ENCODE measurements at places on chromosomes 2 and 18.

DNA sequence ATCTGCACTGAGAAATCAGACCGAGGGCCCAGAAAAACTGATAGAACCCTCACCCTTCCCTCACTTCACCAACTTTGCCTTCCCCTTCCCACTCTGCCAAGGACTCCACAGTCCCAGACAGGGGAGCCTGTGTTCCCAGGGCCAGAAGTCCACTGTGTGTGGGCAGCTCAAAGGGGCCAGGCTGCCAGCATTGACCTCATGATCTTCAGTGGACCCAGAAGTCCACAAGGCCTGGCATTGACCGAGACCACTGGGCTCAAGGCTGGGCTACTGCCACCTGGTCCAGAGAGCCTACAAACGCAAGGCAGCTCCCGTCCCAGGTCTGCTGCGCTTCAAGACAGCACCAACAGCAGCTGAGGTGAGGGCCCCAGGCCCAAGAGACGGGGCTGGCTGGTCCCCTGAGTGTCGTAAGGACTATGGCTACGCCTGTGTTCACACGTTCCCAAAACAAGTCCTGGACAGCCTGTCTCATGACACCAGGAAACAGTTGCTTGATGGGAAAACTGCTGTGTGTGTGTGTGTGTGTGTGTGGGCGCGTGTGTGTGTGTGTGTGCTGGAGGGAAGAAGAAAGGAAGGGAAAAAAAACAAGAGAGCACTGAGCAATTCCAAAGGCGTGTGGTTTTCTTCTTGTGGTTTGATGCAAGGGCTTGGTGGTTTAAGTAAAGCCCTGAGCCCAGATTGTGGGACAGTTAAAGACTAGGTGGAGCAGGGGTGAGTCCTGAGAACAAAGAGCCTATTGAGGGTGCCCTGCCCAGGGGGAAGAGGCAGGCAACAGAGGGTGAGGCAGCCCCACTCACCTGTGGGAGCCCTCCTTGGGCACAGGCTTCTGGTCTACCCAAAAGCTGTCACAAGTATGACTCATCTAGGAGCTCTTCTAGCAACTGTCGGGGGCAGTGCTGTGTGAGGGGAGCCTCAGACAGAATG lies 46.6 kb upstream of the ZBTB7C start:
- no peak for DNase-seq

GRCh38 chr18:46578987-46579386 lies 78.0 kb downstream of the LOXHD1 start:
- DNase-seq: no peak

GRCh38 chr2:3298191-3298590 lies 79.4 kb downstream of the EIPR1 start:
- no peak for DNase-seq

- peak; percentile 22 for DNase-seq
Measured at GRCh38 chr2:28751956-28752630, 463 bp downstream of the PPP1CB start.

GRCh38 chr2:234178330-234179030 lies 128.0 kb downstream of the SPP2 start:
- DNase-seq: no peak

DNA sequence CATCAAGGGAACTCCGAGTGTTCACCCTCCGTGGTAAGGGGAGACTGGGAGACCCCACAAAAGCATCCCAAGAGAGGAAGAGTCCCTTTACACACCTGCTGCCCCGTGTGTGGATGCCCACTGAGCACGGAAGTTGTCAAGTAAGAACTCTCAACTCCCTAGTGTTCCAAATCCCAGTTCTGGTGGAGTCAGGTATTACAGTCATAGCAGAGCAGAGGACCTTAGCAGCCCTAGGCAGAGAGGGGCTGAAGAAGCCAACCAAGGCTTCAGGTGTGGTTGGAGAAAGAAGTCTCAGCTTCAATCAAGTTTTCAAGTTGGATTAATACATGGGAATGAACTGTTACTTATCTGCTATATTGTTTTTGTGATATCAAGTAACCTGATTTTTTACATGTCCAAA lies 512.5 kb downstream of the RNF144A start:
- DNase-seq: no peak

GRCh38 chr2:68885811-68886075 lies 14.5 kb upstream of the BMP10 start:
- no peak for DNase-seq

DNA sequence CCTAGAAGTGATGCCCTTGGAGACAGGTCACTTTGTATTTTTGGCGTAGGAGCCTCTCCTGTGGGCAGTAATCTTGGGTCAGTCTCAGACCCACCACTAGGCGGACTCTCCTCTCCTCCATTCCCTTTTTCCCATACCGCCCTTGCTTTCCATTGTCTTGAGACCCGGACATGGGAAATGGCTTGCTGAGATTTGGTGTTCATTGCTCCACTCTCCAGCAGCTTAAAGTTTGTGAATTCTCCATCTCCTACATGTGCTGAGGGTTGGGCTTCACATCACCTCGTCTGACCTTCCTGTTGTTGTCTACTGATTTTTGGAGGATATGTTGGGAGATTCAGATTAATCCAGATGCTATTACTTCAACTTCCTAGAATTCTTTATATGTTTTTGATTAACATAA lies 159.2 kb upstream of the RAB12 start:
- no peak for DNase-seq

DNA sequence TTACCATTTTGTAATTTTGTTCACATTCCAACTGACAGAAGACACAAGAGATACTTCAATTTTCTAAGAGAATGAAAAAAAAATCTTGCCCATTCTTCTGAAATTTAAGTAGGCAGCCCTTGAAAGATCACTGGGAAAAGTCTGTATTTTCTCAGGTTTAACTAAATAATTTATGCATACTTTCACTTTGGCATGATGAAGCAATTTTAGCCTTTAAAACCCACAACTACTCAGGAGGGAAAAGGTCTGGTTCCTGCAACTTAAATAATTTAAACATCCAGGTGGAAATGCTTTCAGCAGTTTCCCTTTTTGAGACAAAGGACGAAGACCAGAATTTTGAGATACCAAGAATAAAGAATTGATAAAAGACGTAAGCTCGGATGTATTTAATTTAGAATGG lies 61.4 kb downstream of the ZEB2 start:
- DNase-seq: no peak

GRCh38 chr2:84748341-84748740 lies 132.5 kb downstream of the TRABD2A start:
- no peak for DNase-seq

- DNase-seq: no peak
Measured at GRCh38 chr2:236694146-236694888, 124.7 kb downstream of the ACKR3 start.

DNA sequence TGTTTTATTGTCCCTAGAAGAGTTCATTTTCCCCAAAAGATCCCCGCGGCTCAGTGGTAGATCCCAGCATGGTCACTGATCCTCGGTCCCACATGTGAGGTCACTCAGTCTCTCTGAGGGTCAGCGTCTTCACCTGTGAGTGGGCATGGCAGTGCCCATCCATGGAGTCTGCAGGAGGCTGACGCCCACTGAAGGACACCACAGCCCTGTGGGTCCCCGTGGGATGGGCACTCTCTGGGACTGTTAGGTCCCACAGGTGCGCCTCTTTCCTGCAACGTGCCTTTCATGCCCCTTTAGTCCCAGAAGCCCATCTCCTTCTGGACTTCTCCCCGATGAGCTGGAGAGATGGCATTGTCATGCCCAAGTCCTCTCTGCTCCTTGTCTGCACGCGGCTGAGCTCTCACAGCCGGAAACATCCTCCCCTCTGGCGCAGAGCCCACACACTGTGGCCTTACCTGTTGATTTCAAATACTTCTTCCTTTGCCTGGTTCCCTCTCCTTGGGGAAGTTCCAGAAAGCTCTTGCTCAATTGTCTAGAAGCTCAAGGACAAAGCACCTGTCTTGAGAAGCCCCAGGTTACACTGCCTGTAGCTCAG lies 75.9 kb downstream of the PTGR3 start:
- no peak for DNase-seq

GRCh38 chr18:74976331-74976909 lies 232.5 kb downstream of the PTGR3 start:
- no peak for DNase-seq

DNA sequence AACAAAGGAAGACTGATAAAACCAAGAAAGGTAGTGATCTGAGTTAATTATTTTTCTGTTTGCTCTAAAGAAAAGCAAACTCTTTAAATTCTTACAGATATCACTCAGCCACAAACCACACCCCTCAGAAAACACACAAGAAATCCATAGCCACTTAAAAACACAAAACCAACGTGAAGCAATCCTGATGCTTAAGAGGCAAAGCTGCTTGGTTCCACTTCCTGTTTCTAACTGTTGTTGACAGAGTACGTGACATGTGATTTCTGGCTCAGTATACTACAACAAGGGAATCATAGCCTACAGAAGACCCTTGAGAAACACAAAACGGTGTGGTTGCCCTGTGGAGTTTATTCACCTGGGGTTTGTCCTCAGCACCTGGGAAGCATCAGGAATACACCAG lies 240.9 kb upstream of the APCDD1 start:
- DNase-seq: no peak

DNA sequence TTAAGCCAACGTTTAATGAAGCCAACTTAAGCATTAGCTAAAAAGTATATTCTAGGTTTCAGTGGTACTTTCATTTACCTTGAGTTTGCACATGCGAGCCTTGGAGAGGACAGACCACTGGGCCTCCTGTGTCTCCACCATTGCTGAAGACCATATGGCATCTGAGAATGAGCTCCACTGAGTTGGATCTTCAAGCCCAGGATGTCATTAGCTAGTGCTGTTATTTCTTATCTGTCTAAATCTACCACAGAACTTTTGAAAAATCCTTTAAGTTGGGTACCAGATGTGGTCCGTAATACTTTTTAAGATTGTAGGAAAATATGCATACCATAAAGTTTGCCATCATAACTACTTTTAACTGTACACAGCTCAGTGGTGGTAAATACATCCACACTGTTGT lies 161.8 kb downstream of the NCK2 start:
- DNase-seq: no peak

GRCh38 chr2:19757586-19757985 lies 144.2 kb downstream of the TTC32 start:
- DNase-seq: no peak

DNA sequence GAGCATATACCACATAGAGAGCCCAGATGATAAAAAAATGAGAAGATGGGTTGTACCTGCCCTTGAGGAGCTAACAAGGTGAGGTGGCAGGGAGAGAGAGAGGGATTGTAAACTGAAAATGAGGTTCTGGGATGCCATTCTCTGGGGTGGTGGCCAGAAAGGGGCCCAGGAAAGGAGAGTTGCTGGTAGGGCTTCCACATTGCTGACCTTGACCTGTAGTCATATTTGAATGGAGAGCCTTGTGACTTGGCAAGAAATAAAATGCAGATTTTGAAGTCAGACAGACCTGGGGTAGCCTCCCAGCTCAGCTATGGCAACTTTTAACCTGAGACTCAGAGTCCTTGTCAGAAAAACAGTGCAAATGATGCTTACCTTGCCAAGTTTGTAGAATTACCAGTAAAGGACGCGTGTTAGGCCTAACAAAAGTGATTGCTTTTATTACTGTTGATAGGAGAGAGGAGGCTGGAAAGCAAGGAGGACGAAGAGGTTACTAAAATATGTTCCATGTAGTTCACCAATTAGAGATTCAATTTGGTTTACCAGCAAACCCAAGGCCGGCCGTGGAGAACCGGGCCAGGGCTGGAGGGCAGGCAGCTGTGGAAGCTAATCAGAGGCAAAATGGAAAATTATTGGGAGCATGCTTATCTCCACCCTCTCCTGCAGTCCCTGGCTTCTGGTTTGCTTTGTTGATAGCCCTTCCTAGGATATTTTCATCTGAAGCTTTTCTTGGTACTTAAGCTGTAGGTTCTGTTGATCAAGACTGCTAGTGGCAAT lies 3.9 kb downstream of the NPAS2 start:
- no peak for DNase-seq

GRCh38 chr2:109213646-109214433 lies 84.8 kb downstream of the SH3RF3 start:
- DNase-seq: peak; percentile 32

DNA sequence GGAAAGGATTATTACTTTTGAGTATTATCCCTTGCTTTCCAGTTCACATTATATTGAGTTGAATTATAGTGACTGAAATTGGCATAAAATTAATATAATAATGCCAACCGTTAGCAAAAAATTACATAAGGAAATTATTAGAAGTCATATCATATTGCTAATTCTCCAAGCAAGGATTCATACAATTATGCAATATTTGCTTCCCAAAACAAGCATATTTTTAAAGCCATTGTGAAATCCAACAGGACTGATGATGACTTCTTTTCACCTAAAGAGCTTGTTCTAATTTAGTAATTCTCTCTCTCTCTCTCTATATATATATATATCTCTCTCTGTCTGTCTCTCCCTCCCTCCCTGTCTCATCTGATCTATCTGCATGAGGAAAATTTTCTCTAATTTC lies 283.5 kb downstream of the DSEL start:
- DNase-seq: no peak

- no peak for DNase-seq
Measured at GRCh38 chr18:7532942-7533341, 34.2 kb upstream of the PTPRM start.

GRCh38 chr2:173130496-173131465 lies 55.1 kb downstream of the MAP3K20 start:
- no peak for DNase-seq

DNA sequence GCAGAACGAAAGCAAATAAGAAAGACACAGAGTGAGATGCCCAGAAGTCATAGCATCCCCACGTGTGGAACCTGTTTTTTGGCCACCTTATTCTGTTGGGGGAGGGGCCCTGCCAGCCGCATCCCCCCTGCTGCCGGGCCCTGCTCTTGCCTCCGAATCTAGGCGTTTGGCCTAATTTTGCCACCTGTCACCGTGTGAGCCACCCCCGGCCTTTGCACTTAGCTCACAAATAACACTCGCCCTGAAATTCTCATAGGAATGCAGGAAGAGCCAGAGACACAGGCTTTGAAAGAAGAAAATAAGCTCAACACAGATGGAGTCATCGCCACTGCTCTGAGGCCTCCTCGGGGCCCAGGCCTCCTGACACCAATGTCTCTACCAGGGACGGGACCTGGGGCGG lies 522.6 kb upstream of the SALL3 start:
- DNase-seq: no peak

DNA sequence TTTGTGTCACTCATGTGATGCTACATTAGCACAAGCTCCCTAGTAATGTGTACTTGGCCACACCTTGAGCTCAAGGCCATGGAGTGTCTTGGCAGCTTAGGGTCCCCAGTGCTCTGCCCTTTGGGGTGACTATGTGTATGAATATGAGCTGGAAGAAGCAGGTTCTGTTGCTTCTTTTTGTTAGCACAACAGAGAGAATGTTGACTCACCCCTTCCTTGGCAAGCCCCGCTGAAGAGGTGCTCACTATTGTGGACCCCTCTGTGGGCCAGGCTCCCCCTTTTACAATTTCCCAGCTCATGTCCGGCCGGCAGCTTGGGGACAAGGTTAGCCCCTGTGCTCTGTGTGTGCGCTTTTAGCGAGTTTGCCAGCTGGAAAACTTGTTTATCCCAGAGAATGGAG lies 48.1 kb downstream of the DGKD start:
- DNase-seq: no peak
